Activated CD4-positive, alpha-beta T cell treated with anti-CD3 and anti-CD28 coated beads, Interleukin-10, Interleukin-2, amounts not matched to agents 100 ng/mL and 50 ng/mL, durations not matched to agents 16 hours and 8 hours (primary cell): ENCODE measurements at places on chromosomes 11 and 22.

DNA sequence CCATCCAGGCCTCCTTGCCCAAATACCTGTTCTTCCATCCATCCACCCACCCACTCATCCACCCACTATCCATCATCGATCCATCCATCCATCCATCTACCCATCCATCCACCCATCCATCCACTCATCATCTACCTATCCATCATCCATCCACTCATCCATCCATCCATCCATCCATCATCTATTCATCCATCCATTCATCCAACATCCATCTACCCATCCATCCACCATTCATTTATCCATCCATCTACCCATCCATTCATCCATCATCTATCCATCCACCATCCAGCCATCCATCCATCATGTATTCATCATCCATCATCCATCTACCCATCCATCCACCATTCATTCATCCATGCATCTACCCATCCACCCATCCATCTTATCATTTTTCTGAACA is 413.2 kb downstream of the CTTN start:
- DNase-seq: no peak

DNA sequence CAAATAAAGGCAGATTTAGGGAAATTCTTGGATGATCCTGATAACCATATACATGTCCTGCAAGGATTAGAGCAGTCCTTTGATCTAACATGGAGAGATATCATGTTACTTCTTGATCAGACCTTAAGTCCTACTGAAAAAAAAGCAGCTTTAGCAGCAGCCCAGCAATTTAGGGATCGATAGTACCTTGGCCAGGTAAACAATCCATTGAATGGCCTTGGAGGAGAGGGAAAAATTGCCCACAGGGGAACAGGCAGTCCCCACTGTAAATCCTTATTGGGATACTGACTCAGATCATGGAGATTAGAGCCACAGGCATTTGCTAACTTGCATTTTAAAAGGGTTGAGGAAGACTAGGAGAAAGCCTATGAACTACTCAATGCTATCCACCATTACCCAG is 47.8 kb downstream of the PRSS23 start:
- no peak for DNase-seq

DNA sequence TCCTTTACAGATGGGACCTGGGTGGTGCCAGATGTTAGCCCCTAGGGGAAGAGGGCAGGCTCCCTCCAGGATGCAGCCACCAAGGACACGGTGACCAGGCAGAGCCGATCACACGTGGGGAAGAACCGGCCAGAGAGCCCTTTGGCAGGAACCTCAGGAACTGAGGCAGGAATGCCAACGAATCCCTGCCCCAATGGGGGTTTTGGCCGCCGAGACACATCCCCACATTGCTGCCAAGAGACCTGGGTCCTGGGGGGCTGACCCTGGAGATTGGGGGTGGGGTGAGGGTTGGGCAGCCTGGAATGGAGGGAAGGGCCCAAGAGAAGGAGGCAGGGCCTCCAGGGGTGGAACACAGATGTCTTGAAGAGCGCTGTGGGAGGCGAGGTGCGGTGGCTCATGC is 28.7 kb upstream of the LMO1 start:
- DNase-seq: no peak

DNA sequence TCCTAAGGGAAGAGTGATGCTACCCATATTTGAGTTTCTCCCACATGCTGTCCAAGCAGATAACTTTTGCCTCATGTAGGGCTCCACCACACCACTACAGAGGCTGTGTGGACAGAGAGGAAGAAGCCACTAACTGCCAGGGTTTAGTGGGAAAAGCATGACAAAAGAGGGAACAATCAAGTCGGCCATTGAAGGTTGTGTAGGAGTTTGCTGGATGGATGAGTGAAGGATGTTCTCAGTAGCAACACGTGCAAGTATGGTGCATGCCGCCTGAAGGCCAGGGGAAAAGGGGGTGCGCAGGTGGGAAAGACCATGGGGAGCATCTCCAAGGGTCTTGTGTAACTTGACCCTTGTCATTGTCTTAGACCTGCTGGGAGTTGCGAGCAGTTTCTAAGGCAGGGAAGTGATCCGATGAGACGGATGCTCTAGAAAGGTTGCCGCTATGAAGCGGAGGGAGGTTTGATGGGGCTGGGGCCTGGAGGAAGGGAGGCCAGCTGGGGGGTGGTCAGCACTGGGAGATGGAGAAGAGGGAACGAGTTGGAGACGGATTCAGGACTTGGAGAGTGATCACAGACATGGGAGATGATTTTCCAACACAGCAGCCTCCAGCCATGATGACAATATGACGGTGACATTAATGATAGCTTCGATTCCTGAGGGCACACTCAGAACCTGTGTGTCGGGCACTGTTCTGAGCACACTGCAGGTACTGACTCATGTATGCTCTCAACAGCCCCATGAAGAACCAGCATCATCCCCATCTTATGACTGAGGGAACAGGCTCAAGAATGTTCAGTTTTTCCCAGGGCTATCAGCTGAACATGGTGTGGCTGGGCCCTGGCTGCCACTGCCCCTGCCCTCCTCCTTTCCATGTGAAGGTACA is 53.7 kb downstream of the CD6 start:
- no peak for DNase-seq

- DNase-seq: no peak
Measured at GRCh38 chr22:38129021-38129420, 18.5 kb upstream of the BAIAP2L2 start.
